ENCODE measurements at places on chromosomes 1 and 21.

DNA sequence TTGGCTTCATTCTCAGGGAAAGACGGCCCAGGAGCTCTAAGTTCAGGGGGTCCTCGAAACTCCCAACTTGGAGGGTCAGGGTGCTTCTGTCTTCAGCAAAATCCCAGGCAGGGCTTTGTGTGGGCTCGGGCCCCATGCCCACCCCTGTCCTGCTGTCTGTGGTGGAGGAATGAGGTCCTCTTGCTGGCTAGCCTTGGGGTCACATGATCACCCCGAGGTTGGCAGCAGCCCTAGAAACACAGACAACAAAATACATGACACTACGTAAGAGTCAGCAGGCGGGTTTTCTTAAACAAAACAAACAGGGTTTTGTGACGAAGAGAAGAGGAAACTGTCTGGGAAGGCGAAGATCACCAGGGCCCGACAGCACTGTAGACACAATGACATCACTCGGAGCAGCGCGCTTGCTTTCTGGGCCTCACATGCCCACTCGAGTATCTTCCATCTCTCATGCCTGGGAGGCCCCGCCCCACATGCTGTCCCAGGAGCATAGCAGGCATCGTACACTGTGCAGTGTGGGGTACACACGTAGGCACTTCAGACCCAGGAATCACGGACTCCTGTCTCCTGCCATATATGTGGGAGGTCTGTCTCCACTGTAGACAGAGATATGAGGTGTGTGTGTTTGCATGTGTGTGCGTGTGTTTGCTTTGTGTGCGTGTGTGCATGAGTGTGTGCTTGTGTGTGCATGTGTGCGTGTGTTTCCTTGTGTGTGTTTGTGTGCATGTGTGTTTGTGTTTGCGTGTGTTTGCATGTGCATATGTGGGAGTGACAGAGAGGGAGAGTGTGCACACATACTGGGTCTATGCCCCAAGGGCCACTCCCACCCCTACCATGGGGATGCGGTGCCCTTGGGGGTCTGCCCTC, 94.7 kb downstream of the SIK1 start:
- peak; percentile 13 for DNase-seq

DNA sequence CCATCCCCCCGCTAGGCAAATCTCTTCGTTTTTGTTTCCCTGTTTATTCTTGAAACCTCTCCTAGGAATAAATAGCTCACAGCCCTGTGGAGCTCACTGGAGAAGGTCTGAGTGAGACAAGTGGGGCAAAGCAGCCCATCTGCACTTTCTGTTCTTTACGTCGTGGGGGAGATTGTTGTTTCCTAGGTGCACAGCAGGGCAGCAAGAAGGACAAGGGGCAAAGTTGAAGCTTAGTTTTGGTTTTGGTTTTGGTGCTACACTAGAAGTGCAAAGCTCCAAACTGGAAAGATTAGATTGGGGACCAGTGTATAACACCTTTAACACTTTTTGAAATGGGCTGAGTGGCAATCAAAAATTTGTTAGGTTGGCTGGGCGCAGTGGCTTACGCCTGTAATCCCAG, 76.6 kb downstream of the GPR88 start:
- DNase-seq: no peak

DNA sequence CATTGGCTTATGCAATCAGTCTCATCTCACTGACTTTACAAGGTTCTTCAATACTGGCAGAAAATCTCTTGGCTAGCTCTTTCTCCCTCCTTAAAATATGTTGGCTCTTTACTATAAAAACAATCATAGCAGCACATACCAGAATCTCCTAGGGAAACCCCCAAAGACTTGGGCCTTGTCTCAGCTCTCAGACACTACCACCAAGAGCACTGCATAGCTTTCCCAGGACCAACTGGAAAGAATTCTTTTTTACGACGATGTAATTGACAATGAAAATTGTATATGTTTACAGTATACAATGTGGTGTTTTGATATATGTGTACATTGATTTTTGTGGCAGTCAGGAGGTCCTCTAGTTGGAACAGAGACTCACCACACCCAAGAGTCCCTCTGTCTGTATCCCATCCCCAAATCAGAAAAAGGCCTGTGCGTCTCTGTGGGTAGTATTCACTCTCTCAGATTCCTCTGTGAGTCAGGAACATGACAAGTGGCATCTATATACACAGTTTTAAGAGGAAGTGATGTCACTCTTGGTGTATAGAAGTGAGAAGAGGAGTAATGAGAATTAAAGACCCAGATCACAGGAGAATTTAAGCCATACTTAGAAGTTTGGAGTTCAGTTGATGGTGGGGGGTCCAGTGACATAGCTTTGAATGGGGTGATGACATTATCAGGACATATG, 21.1 kb downstream of the SMAP2 start:
- DNase-seq: no peak

GRCh38 chr1:227793948-227794816, 21.3 kb upstream of the PRSS38 start:
- DNase-seq: no peak

DNA sequence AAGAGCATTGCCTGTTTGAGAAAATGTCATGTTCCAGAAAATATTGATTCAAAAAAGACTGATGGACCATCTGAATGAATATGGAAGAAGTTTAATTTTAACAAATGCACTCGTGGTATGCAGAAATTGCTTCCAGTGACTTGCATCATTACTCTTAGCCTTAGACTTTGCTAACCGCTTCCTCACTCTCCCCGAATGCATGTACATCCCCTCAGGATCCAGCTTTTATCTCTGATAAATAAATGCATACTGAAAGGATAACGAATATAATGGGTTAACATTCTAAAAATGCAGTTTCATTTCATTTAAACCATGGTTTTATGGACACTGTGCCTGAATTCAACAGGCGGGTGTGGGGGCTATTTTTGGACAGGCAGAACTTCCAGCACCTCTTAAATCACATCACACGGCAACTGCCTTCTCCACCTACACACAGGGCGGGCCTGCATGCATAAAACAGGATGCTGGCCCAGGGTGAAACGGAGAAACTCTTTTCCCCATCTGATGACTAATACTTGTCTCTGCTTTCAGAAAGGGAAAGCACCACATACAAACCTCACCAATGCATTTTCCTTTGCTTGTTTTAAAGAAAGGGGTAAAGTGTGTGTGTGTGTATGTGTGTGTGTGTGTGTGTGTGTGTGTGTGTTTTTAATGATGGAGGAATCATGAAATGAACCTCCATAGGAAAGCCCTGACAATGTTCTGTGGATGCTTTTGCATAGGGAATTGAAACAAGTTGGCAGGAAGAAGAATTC, 48.7 kb downstream of the SPAG17 start:
- DNase-seq: peak; percentile 39

GRCh38 chr1:172206256-172206655, 214.2 kb upstream of the C1orf105 start:
- no peak for DNase-seq

- no peak for DNase-seq
Observed at GRCh38 chr21:35345954-35346353, 296.9 kb upstream of the RUNX1 start.

DNA sequence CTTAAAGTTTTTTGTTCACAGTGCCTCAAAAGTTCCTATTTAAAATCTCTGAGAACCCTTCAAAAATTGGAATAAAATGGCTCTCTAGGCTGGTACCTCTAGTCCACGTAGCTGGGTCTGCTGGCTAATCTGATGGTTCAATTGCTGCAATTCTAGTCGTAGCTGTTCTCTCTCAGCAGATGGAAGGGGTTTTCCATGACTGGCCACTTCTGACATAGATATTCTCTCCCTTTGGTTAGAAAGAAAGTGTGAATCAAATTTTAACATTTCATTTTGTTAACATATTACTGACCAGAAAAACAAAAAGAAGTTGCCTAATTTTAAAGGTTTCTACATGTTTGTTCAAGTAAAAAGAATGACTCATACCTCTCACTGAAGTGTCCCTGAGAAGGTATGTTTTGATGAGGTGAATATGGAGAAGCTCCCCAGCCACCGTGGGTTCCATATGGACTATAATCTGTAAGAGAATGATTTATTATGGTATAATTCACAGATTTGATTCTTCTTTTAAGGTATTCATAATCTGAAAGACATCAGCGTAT, 29.3 kb upstream of the SERPINC1 start:
- DNase-seq: no peak

DNA sequence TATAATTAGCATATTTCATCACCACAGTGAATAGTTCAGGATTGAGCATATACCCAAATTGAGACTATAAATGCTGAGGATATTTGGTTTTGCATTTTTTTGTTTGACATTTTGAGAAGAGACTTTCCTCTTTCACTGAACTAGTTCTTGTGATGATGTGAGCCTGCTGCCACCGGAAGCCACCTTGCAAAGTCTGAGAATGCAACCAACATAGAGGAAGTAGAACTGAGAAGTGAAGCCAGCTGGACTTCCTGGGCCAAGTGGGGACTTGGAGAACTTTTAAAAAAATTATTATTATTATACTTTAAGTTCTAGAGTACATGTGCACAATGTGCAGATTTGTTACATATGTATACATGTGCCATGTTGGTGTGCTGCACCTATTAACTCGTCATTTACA, 102.3 kb downstream of the RPE65 start:
- no peak for DNase-seq

All from kidney glomerular epithelial cell (primary cell).